Frontal cortex (tissue), 4 donors: ENCODE measurements at places on chromosomes 6 and 20.

DNA sequence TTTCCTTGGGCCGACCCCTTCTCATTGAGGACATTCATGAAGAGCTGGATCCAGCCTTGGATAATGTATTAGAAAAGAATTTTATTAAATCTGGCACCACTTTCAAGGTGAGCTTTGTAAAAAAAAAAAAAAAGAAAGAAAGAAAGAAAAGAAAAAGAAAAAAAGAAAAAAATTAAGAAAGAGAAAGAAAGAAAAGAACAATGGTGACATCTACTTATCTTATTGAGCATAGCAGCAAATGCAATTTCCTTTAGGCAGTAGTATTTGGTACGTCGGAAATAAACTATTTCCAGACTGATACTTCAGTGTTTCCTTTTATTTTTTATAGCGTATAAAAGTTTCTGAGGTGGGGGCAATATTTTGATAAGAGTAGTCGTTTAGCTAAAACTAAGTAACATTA lies 119.0 kb upstream of the GLP1R start:
- no peak for DNase-seq

- no peak for DNase-seq
Measured at GRCh38 chr6:37005061-37005810, at the start of gene FGD2. Gene FGD2, plus strand, starts transcription at chr6:37005655. Its CDS starts 163 bp downstream, at chr6:37005818.

- DNase-seq, result no peak
Measured at GRCh38 chr6:51684038-51684437, 403.4 kb downstream of the PKHD1 start.

GRCh38 chr6:106380407-106380806 lies 19.9 kb downstream of the CRYBG1 start:
- no peak for DNase-seq

DNA sequence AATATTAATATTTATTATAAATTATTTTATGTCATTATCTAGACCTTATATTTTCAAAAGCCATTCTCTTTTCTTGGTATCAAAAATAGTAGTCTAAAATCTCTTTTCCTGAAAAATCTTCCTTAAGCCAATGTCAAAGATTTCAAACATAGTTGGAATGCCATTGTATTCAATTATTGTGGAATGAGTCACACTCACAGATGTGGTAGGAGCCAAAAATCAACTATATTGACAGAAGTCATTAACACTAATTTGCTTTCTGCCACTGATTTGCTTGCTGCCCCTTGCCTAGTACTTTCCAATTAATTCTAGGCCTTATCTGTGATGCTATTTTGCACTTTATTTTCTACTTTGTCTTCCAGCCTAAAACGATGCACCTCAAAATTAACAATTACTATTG lies 1326.3 kb upstream of the GJE1 start:
- no peak for DNase-seq

DNA sequence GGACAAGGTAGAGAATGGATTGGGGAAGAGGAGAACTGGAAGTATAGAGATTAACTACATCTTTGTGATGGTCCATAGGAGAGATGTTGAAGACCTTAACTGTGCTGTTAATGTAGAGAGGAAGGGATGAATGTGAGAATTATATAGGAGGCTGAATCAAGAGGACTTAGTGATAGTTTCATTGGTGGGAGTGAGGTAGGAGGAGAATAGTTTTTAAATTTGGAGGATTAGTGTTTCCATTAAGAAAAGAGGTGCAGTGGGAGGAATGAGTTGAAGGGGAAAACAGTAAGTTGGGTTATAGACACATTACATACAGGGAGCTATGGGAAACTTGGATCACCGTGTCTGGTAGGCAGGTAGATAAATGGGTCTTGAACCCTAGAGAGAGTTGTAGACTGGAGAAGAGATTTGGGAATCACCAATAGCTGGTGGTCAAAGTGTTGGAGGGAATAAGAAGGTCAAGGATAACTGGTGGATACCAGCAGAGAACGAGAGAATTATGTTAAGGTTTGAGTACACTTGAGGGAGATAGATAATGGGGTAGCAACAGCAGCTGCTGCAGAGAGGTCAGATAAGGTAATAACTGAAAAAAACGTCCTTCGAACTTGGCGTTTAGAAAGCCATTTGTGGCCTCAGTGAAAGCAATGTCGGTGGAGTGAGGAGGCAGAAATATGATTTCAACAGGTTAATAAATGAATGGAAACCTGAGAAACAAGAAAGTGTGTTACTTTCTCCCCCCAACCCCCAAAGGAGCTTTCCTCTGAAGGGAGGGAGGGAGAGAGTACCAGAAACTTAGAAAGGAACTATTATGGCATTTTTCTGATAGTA lies 3.1 kb downstream of the C6orf89 start:
- no peak for DNase-seq

- DNase-seq, result no peak
Measured at GRCh38 chr6:160419488-160419887, 71.3 kb downstream of the SLC22A3 start.

DNA sequence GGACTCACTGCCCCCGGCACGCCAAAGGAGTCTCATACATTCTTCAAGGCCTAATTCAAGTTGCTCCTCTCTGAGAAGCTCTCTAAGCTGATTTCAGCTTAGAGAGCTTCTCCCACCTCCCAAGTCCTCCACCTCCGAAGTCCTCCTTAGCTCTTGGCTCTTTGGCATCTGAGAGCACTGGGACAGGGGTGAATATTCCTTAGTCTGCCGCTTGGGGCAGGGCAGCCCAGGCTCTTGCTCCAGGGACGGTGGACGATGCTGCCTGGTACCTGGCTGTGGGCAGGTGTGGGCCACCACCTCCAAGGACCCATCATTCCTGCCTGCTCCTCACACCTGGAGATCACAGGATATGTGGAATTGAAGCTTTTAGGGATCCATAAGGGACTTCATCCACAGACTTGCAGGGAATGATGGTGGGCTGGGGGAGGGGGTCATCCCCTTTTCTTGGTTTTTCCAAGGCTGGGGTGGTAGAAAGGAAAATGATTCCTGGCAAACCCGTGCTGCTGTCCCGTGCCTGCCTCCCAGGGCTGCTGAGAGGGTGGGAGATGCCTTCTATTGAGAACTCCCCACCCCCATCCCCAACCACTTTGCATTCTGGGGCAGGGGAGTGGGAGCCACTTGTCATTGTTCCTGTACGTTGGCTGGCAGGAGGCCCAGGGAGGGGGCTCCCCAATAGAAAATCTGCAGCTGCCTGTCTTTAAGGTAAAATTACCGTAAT lies 57.4 kb downstream of the ARHGAP40 start:
- peak; percentile 50 for DNase-seq

DNA sequence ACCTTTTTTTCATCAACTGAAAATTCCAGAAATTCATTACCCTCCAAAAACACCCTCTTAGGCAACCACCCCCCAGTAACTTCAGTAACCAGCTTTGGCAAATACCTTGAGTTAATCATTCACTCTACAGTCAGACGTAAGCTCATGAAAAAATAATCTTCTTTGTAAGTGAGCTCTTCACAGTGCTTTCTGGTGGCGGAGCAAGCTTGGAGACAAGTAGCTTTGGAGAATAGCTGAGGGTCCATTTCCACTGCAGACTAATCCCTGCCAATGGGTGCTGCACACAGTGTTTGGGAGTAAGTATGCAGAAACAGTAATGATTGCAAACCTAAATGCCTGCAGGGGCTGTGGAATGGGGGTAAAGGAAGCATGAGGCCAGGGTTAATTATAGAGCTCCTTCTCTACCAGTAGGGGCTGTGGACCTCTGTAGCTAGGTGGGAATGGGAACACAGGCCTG lies 56.8 kb upstream of the HINT3 start:
- no peak for DNase-seq

- DNase-seq, result no peak
Measured at GRCh38 chr6:16747232-16748024, 13.8 kb downstream of the ATXN1 start.

DNA sequence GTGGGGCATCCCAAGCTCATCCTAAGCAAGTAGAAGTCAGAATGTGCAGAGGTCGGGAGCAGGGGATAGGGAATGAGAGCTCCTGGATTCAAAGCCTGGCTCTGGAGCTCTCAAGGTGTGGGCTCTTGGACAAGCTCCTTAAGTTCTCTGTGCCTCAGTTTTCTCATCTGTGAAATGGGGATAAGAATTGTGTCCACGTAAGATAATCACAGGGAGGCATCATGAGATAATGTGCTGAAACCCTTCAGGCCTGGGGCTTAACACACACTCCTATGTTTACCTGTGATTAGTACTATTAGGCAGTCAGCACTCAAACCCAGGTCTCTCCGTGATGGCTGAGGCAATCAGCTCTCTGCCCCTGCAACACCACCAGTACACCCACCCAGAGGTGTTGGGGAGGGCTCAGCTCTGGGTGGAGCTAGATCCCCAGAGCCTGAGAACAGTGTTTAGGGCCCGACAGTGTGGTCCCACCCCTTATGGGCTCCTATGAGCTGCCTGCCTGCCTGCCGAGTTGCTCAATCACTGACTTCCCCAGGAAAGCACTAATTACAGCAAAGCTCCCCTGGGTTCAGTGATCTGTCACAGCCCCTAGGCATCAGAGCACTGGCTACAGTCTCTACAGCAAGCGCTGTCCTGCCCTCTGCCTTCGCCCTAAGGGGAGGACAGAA lies 6.3 kb upstream of the SIRPA start:
- DNase-seq, result no peak

DNA sequence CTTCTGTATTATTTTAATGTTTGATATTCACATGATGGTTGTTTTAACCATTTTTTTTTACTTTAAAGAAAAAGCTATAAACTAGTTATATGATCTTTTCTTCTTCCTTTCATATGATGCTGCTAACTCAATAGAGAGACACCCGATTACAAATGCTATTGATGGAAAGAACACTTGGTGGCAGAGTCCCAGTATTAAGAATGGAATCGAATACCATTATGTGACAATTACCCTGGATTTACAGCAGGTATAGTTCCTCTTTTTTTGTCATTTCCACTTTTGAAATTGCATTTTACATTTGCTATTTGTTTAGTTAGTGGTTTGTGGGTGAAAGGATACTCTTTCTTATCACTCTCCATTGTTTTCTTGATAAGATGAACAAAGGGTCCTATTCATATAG lies 176.7 kb downstream of the LAMA2 start:
- no peak for DNase-seq

- DNase-seq, result no peak
Measured at GRCh38 chr6:108132863-108133262, 33.0 kb upstream of the NR2E1 start.

- DNase-seq, result no peak
Measured at GRCh38 chr6:26301638-26302037, 63.4 kb upstream of the BTN3A2 start.

DNA sequence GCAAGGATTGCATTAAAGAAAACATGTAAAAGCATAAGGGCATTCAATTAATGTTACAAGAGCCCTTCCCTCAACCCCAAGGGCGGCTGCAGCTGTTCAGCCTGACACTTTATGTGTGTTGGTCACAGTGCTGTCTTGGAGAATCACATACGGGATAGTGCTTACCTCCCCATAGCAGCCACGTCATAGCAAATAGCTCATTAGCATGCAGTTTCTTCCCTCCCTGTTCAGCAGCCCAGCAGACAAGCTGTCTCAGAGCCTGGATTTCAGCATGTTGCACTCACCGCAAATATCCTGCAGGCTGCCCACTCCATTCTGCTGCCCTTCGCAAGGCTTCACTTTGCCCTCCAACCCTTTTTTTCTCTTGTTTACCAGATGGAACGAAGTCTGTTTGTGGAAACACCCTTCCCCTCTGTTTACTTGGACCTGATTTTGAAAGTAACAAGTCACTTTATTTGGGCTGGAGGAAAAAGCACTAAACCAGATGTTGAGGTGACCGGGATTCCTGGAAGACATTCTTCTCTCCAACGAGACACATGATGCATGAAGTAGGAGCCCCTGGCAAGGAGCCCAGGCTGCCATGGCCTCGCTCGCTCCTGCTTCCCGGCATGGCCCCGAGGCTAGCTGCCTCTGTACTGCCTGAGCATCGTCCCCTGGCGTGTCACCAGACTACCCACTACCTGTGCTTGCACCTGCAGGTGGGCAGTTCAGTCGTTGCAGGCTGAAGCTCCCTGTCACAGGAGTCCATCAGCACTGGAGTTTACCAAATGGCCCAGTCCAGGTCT lies 151.6 kb upstream of the GMDS start:
- no peak for DNase-seq

GRCh38 chr20:50663095-50663821 lies 28.1 kb downstream of the RIPOR3 start:
- DNase-seq, result no peak
